Aorta (tissue), 5 donors: ENCODE measurements at places on chromosomes 4 and X. TPM values are rescaled to one million over a fixed set of nuclear protein-coding genes. Genes with fewer than 3 reads are reported as not detected.

DNA sequence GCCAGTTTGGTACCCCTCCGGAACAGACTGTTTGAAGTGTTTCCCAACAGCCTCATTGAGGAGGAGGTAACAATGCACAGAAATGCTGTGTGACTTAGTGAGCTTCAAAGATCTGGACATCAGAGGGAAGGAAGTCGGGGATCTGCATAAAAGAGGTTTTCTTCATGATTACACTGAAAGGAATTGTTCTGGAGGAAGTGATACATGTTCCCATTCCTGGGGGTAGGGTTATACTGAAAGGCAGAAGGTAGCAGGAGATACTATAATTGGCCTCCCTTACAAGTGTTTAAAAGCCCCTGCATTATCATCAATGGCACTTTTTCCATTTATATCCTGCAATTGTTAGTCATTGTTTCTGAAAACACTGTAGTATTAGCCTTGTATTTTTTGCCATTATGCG is 94.0 kb upstream of the DKK2 start:
- no peaks in the 10 kb centered on the region for H3K4me1 ChIP-seq
- no peak for DNase-seq
- no peak overlapping the region for H3K4me3 ChIP-seq
- no peak overlapping the region for H3K27ac ChIP-seq
- no peaks in the 10 kb centered on the region for H3K36me3 ChIP-seq

- no peaks in the 10 kb centered on the region for H3K27me3 ChIP-seq
- peaks cover 3% of the 10 kb centered on the region for H3K4me1 ChIP-seq
- peak overlapping the region; percentile 95 for H3K27ac ChIP-seq
- H3K36me3 ChIP-seq = no peaks in the 10 kb centered on the region
- H3K4me3 ChIP-seq = no peak overlapping the region
These were observed 86.0 kb downstream of the RTL5 start for GRCh38 chrX:72045552-72046277.

MID2 gene
- 25.9 TPM for total RNA-seq

DNA sequence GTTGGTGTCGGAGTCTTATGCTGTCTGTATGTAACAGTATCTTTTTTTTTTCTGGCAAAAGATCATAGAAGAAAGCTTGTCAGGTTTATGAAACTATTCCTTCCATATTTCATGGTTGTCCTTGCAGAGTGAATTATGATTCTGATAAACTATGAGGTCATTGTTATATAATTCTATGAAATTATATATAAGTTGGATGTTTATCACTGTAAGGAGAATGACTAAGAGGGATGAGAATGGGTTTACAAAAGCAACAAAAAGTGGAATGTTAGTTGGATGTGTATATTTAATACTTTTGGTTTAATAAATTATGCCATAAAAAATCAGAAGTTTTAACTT is 43.1 kb downstream of the RAPGEF2 start:
- H3K36me3 ChIP-seq = no peaks in the 10 kb centered on the region
- no peak overlapping the region for H3K27ac ChIP-seq
- no peak overlapping the region for H3K4me3 ChIP-seq
- H3K27me3 ChIP-seq = no peaks in the 10 kb centered on the region

GRCh38 chr4:176735300-176735699 is 57.4 kb downstream of the VEGFC start:
- DNase-seq = no peak
- no peaks in the 10 kb centered on the region for H3K4me1 ChIP-seq
- no peak overlapping the region for H3K4me3 ChIP-seq
- H3K27me3 ChIP-seq = no peaks in the 10 kb centered on the region

GATA1 gene
- not detected for total RNA-seq

PPP4R3C gene
- total RNA-seq = not detected

RAB40AL gene
- 2.9 TPM for total RNA-seq

DNA sequence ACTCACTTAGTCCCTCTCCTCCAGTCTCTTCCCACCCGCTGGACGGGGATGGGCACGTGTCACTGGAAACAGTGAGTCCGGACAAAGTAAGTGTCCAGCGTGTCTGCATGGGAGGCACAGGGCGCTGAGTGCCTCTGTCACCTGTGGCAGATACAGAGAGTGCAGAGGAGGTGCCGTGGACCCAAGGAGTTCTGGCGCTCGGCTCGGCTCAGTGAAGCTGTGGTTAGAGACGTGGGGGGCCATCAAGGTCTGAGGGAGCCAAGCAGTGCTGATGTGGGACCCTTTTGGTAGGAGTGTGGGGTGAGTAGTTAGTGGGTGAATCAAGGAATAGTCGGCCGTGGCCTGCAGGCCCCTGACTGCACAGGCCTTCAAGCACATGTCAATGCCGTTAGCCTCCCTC is 40.1 kb upstream of the MSANTD1 start:
- no peak overlapping the region for H3K27ac ChIP-seq
- no peaks in the 10 kb centered on the region for H3K4me1 ChIP-seq
- peak; percentile 53 for DNase-seq
- no peak overlapping the region for H3K4me3 ChIP-seq

FAM47A gene
- total RNA-seq = not detected

OTC gene
- total RNA-seq = 0.23 TPM

ARR3 gene
- total RNA-seq = not detected

ZNF732 gene
- 0.16 TPM for total RNA-seq

CENPE gene
- total RNA-seq = 1.3 TPM

GRCh38 chrX:120250522-120251271 is at the start of gene ZBTB33:
Gene ZBTB33 (plus strand): TSS chrX:120250812. CDS start chrX:120253416, 2,604 bp downstream.
- no peaks in the 10 kb centered on the region for H3K4me1 ChIP-seq
- H3K27me3 ChIP-seq = no peaks in the 10 kb centered on the region
- peak within 1 kb of the TSS; percentile 95 for H3K4me3 ChIP-seq
- no peaks in the 10 kb centered on the region for H3K36me3 ChIP-seq

DNA sequence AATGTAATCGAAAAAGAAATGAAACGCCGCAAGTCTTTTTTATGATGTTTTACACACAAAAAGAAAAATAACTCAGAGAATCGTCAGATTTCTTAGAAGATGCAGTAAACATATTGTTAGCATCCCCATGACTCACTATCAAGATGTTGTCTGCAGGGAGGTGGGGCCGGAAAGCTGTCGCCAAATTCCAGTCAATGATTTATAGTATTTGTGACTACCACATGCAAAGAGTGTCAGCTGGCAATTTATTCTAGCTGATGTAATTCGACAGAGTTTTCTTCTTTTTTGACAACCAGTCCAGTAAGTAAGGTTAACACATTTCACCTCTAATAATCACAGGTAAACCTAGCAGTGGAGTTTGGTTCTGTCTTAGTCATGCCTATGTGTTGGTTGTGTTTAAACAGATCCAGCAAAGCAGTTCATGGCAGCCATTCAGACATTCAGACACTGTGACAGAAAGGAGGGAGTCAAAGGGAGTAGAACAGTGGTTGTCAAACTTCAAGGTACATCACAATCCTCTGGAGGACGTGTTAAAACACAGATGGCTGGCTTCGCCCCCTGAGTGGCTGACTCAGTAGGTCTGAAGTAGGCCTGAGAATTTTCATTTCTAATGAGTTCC is 19.8 kb upstream of the PPP1R2C start:
- no peaks in the 10 kb centered on the region for H3K36me3 ChIP-seq
- no peak overlapping the region for H3K4me3 ChIP-seq
- H3K27ac ChIP-seq = no peak overlapping the region
- DNase-seq = no peak

DNA sequence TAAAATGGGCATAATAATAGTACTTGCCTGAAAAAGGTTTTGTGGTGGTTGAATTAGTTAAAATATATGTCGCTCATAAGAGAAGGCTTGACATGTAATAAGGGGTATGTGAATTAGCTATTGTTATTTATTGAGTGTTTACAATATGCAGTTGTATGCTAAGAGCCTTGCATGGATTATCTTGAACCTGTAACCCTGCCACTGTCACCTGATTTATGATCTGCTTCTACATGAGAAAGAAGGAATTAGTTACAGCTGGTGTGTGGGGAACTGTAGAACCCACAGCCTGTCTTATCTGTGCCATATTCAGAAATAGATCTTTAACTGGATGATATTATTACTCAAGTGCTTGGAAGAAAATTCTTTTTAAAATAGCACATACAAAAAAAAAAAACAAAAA is 227.7 kb downstream of the LDB2 start:
- no peaks in the 10 kb centered on the region for H3K36me3 ChIP-seq
- H3K4me1 ChIP-seq = peaks cover 6% of the 10 kb centered on the region
- no peaks in the 10 kb centered on the region for H3K27me3 ChIP-seq
- no peak overlapping the region for H3K4me3 ChIP-seq
- no peak overlapping the region for H3K27ac ChIP-seq
- DNase-seq = no peak

DNA sequence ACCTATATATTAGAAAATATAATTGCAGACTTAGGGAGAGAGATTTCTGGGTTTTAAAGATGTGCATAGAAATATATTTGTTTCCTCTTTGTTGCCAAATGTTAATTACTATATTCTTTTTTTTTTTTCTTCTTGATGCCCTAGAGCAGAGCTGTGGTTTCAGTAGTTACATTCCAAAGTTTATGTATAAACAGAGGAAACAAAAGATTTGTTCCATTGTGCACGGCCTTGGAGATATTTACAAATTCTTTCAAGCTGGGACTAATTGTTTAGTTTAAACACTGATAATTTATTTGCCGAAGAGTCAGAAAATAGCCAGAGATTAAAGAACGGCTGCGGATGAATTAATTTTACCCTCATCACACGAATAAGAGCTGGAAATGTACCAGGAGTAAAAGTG is 85.1 kb downstream of the USP46 start:
- no peak overlapping the region for H3K4me3 ChIP-seq
- H3K36me3 ChIP-seq = no peaks in the 10 kb centered on the region
- H3K4me1 ChIP-seq = peaks cover 2% of the 10 kb centered on the region
- H3K27ac ChIP-seq = no peak overlapping the region

GRCh38 chr4:81896936-81897335 is 425.2 kb upstream of the RASGEF1B start:
- no peak for DNase-seq
- no peak overlapping the region for H3K27ac ChIP-seq
- no peaks in the 10 kb centered on the region for H3K36me3 ChIP-seq
- H3K4me3 ChIP-seq = no peak overlapping the region
- no peaks in the 10 kb centered on the region for H3K27me3 ChIP-seq

DNA sequence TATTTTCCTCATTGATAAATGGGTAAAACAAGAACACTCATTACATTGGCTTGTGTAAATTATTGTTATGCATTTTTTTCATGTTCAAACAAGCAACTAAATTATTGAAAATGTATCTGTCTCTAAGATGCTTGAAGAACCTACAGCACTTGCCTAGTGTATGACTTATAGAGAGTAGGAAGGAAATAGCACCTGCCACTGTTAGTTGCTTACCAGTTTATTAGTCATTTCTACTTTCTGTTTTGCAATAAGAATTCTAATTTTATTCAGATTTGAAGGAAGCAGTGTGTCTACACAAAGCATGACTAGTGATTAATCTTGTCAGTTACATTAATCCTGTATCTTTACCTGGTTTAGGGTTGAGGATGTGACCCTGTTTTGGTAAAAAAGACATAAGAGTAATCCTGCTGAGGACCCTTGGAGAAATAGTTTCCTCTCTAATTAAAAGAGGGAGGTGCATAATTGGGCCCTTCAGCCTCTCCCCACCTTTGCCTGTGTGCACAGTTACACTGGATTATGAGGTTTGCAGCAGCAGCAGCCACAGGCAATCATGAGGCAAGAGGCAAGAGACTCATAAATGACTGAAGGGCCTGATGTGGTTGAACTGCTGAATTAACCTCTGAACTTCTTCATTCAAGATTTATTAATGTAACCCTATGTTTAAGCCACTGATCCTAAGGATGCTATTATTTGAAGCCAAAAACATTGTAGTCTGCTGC is 1202.1 kb downstream of the ADGRL3 start:
- H3K4me1 ChIP-seq = no peaks in the 10 kb centered on the region
- no peaks in the 10 kb centered on the region for H3K27me3 ChIP-seq
- no peak for DNase-seq

- no peaks in the 10 kb centered on the region for H3K27me3 ChIP-seq
- H3K4me3 ChIP-seq = no peak overlapping the region
- H3K4me1 ChIP-seq = peaks cover 2% of the 10 kb centered on the region
- peaks cover 4% of the 10 kb centered on the region for H3K36me3 ChIP-seq
These were observed 50.9 kb downstream of the NFKB1 start for GRCh38 chr4:102551958-102552565.

SYP gene
- total RNA-seq = 2.4 TPM

GRCh38 chr4:75698963-75699228 is 25.5 kb upstream of the USO1 start:
- no peaks in the 10 kb centered on the region for H3K4me1 ChIP-seq
- H3K27ac ChIP-seq = no peak overlapping the region
- no peaks in the 10 kb centered on the region for H3K36me3 ChIP-seq
- no peak overlapping the region for H3K4me3 ChIP-seq
